HT1080 (cell line): ENCODE measurements at places on chromosomes 1 and 21. TPM values are rescaled to one million over a fixed set of nuclear protein-coding genes. Genes with fewer than 3 reads are reported as not detected.
A peak's percentile ranks its signal among the peaks of the same experiment; 100 is the strongest.

DNA sequence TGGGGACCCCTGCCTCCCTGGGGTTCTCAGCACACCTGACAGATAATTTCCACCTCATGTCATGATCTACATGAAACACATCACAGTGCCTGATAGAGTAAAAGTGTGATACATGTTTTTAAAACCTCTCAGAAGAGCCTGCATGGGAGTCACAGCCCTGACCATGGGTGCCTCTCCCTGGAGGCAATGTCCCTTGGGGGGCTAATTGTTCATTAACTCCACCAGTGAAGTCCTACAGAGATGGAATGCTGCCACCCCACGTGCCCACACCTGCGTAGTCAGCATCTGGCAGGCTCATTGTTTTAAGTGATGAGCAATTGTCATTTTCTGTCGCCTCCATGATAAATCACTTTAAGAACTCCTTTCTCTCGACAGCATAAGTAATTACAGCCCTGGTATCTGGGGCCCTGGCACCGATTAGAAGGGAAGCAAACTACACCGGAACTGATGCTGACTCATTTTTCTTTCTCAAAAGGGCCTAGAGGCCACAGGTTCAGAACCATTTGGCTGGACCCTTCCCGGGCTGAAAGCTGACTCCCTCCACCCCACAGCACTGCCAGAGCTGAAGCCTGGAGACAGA lies 109.6 kb upstream of the GJB5 start:
- no peak for DNase-seq

Gene TRIM17
- not detected in 2 replicates for total RNA-seq

DNA sequence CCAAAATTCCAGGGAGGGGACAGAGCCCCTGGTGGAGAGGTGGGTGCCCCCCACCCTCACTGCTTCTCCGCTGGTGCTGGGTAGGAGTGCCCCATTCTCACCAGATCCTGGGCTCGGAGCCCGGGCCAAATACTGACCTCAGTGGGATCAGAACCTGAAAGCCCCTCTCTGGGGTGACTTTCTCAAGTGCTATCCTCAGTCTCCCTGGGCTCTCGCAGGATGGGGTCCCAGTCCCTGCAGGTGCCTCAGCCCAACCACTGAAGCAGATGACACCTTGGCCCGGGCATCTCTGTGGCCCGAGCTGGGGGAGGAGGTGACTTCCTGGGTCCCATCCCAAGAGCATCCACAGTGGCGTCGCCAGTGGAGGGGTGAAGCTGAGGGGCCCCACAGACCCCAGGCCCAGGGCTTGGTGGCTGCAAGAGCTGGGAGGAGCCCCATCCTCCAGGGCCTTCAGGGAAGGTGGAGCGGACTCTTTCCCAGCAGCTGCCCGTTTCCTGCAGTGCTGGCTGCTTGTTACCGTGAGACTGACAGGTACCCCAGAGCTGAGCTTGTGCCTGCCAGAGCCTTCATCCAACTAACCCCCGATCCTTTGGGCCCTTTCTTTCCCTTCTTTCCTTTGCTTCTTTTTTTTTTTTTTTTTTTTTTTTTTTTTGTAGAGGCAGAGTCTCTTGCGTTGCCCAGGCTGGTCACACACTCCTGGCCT lies 3.9 kb upstream of the FNDC10 start:
- no peak for DNase-seq

GRCh38 chr1:201346337-201346939 lies 31.0 kb downstream of the TNNT2 start:
- DNase-seq = peak; percentile 42

GRCh38 chr1:27567146-27567526 lies 36.8 kb downstream of the AHDC1 start:
- DNase-seq = no peak

DNA sequence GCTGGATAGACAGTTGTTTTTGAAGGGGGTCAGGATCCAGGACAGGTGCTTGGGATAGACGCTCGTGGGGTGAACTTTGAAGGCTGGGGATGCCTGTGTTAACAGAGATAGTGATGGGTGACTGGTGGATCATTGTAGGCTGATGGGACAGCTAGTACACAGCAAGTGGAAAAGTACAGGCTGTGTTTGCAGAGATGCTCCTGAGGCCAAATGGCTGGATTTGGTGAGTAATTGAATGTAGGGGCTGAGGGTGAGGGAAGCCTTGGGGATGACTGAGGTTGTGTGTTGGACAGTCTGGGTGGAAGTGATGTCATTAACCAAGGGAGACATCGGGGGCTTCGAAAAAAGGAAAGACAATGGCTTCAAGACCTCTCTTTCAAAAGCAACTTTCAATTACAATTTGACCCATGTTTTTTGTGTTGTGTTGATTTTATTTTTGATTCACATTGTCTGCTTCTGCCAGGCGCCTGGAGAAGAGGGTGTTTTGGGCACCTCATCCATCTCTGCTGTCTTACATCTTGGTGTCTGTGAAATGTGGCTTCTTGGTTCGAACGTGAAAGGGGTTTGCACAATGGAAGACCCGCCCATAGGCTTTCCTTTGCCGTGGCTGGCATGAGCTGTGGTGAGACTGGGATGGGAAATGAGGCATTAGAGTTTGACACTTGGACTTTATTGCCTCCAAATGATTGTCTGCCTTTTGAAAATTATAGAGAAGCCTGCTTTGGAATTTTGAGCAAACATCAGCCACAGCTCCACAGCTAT lies 147.5 kb downstream of the FOXD2 start:
- DNase-seq = no peak

Gene TLCD4
- total RNA-seq = 1.5 and 2.0 TPM in 2 replicates

DNA sequence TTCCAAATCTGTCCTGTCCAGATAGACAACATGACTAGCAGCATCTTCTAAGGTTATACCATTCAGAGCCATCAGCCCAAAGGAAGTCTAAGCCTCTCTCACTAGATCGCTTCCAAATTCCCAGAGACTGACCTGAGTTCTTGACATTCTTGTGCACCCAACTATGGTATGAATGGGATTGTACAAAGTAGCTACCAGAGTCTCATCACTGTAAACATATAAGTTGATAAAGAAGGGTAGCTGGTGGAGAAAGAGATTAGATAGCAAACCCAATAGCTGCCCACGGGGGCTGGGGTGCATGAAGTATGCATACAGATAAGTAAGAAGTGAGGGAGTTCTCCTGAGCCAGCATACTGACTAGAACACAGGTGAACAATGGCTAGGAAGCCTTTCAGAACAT lies 180.0 kb downstream of the PLPP3 start:
- no peak for DNase-seq

- peak; percentile 83 for DNase-seq
These were observed 6.1 kb downstream of the ERRFI1 start for GRCh38 chr1:8020032-8020431.

DNA sequence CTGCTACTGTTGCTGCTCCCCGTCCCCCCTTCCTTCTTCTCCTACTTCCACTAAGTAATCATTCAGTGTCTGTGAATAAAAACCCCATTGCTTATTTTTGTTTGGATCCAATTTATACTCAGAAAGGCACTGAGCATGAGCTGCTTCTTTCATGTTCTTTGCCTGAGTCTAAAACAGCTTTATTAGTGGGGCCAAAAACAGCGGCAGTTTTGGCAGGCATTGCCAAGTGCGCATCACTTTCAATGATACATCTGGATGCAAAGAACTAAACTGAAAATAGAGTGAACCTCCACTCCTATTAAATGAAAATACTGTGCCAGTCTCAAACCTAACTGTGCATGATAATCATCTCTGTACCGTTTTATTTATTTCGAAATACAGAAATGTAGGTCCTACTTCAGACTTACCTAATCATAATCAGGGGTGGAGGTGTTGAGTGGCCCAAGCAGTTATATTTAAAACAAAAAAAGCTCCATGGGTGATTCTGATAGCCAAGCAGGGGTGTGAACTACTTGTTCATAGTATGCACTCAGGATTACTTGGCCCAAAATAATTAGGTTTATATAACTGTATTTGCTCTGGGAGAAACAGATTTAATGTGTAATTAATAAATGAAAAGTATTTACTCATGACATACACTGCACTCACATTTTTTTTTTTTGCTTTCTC lies 48.4 kb downstream of the NEK7 start:
- DNase-seq = no peak

Gene TSACC
- total RNA-seq = 0.70 and 0.87 TPM in 2 replicates

Gene FASLG
- total RNA-seq = not detected in 2 replicates

Gene LYSMD1
- total RNA-seq = 8.6 and 9.4 TPM in 2 replicates

DNA sequence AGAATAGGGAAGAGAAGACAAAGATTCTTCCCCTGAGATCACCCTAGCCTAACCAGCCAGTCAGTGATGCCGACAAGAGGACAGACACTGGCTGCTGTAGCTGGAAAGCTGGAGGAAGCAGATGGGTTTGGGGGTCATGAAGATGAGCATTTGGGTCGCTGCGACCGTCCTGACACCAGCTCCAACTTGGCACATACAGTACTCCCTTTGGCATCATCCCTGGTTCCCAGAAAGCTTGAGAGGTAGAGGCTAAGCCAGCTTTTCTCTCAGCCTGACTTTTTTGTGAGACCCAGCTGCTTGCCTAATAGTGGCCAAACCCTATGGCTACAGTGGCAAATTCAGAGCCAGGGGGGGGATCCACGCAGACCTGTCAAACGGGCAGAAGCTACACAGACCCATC lies 43.0 kb upstream of the IKBKE start:
- DNase-seq = no peak

Gene FYB2
- not detected in 2 replicates for total RNA-seq

Gene LCE2A
- total RNA-seq = 0.47 and 3.0 TPM in 2 replicates

GRCh38 chr1:172141341-172141881 lies 279.1 kb upstream of the C1orf105 start:
- DNase-seq = no peak

- DNase-seq = peak; percentile 54
These were observed 7.6 kb downstream of the ENO1 start for GRCh38 chr1:8870616-8871538.

- no peak for DNase-seq
These were observed 3.0 kb downstream of the KIRREL1 start for GRCh38 chr1:157996433-157996832.

GRCh38 chr21:43304206-43304605 lies 122.7 kb downstream of the SIK1 start:
- DNase-seq = no peak

Gene GPR52
- 0.30 TPM in 1 of 2 replicates, not detected in the other for total RNA-seq

- DNase-seq = no peak
These were observed 642.7 kb downstream of the NPHP4 start for GRCh38 chr1:5349526-5349925.
